Esophagus muscularis mucosa (tissue), 4 donors: ENCODE measurements at places on chromosomes 16 and 17. TPM values are rescaled to one million over a fixed set of nuclear protein-coding genes. Genes with fewer than 3 reads are reported as not detected.

DNA sequence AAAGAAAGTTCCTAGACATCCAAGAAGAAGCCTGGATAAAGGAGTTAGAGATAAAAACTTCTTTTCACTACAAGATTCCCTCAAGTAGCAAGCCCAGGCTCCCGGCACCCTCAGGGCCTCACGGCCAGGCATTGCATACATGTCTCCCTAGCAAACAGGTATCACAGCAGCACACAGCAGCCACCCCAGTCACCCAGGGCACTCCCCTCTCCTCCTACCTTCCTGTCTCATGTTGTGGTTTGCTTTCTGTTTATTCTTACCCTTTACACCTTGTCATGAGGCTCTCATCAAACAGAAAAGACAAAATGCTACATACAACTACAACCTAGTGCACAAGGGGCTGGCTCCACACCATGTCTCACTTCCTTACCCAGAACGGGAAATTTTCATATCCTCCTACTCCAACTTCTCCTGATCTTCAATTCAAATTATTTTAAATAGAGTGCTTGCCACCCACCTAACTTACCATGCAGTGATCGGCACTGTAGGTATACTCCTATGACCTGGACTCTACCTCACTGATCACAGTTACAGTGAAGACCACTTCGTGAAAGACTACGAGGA lies 42.7 kb downstream of the XPO6 start:
- no peak for DNase-seq
- peaks cover 6% of the 10 kb centered on the region for H3K4me1 ChIP-seq
- H3K27me3 ChIP-seq, result no peaks in the 10 kb centered on the region
- H3K27ac ChIP-seq, result no peak overlapping the region
- H3K36me3 ChIP-seq, result peaks cover 79% of the 10 kb centered on the region

GRCh38 chr17:41571561-41572434 lies at the start of gene KRT9:
Gene KRT9 (minus strand): TSS chr17:41572059. CDS start chr17:41571992, 67 bp downstream.
- DNase-seq, result no peak
- H3K36me3 ChIP-seq, result no peaks in the 10 kb centered on the region
- H3K4me3 ChIP-seq, result no peak within 1 kb of the TSS
- H3K27ac ChIP-seq, result no peak within 1 kb of the TSS
- peaks cover 51% of the 10 kb centered on the region for H3K27me3 ChIP-seq

- no peak overlapping the region for H3K27ac ChIP-seq
- no peaks in the 10 kb centered on the region for H3K4me1 ChIP-seq
- no peak for DNase-seq
- no peaks in the 10 kb centered on the region for H3K27me3 ChIP-seq
Measured at GRCh38 chr16:27441276-27441675, 39.3 kb downstream of the IL21R start.

The GPR179 gene
- total RNA-seq, result not detected

- H3K27me3 ChIP-seq, result no peaks in the 10 kb centered on the region
- no peaks in the 10 kb centered on the region for H3K36me3 ChIP-seq
- no peak overlapping the region for H3K4me3 ChIP-seq
- no peak overlapping the region for H3K27ac ChIP-seq
- H3K4me1 ChIP-seq, result peaks cover 14% of the 10 kb centered on the region
Measured at GRCh38 chr17:9926150-9926804, 21.2 kb upstream of the RCVRN start.

- peaks cover 29% of the 10 kb centered on the region for H3K4me1 ChIP-seq
- no peaks in the 10 kb centered on the region for H3K36me3 ChIP-seq
- H3K4me3 ChIP-seq, result no peak overlapping the region
- DNase-seq, result no peak
Measured at GRCh38 chr16:81319221-81319912, 4.6 kb downstream of the GAN start.

The MYCBPAP gene
- total RNA-seq, result 0.33 TPM

The CDYL2 gene
- 4.5 TPM for total RNA-seq

The PRR29 gene
- 0.42 TPM for total RNA-seq
